Gastroesophageal sphincter (tissue), 4 donors: ENCODE measurements at places on chromosomes 5 and 9. TPM values are rescaled to one million over a fixed set of nuclear protein-coding genes. Genes with fewer than 3 reads are reported as not detected.

The TOMM5 gene
- total RNA-seq = 80.3 TPM

The PCDHA12 gene
- total RNA-seq = 0.54 TPM

The CCDC187 gene
- not detected for total RNA-seq

The MEIKIN gene
- total RNA-seq = not detected

The AQP3 gene
- total RNA-seq = 19.0 TPM

The PRELID2 gene
- 19.5 TPM for total RNA-seq

The CXCL14 gene
- 23.2 TPM for total RNA-seq

The CYLC2 gene
- not detected for total RNA-seq

The EGFLAM gene
- 8.3 TPM for total RNA-seq

The RNF208 gene
- total RNA-seq = 1.6 TPM

The DMRTA1 gene
- total RNA-seq = 3.9 TPM

The SCGB3A2 gene
- total RNA-seq = not detected
